ENCODE measurements at places on chromosomes 12 and 14.
A peak's percentile ranks its signal among the peaks of the same experiment; 100 is the strongest.

GRCh38 chr12:13799574-13799973, 181.8 kb downstream of the GRIN2B start:
- H3K36me3 ChIP-seq: no peaks in the 10 kb centered on the region
- no peak overlapping the region for H3K27ac ChIP-seq
- DNase-seq: no peak
- H3K4me1 ChIP-seq: peaks cover 3% of the 10 kb centered on the region
- no peak overlapping the region for H3K4me3 ChIP-seq
- no peaks in the 10 kb centered on the region for H3K27me3 ChIP-seq

DNA sequence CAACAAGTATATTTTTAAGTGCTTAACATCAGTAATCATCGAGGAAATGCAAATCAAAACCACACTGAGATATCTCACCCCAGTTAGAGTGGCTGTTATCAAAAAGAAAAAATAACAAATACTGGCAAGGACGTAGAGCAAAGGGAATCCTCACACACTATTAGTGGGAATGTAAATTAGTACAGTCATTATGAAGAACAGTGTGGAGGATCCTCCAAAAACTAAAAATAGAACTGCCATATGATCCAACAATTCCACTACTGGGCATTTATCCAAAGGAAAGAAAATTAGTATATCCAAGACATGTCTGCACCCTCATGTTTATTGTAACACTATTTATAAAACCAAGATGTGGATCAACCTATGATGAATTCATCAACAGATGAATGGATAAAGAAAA, 149.0 kb upstream of the PWP1 start:
- no peaks in the 10 kb centered on the region for H3K27me3 ChIP-seq
- H3K36me3 ChIP-seq: no peaks in the 10 kb centered on the region
- no peak for DNase-seq

- no peak overlapping the region for H3K4me3 ChIP-seq
- no peaks in the 10 kb centered on the region for H3K36me3 ChIP-seq
- no peak overlapping the region for H3K27ac ChIP-seq
- no peak for DNase-seq
- H3K27me3 ChIP-seq: no peaks in the 10 kb centered on the region
Observed at GRCh38 chr14:54010981-54011380, 54.4 kb upstream of the BMP4 start.

- no peak for DNase-seq
- no peak overlapping the region for H3K27ac ChIP-seq
- no peaks in the 10 kb centered on the region for H3K36me3 ChIP-seq
- H3K4me1 ChIP-seq: peaks cover 5% of the 10 kb centered on the region
- no peaks in the 10 kb centered on the region for H3K27me3 ChIP-seq
Observed at GRCh38 chr12:4135919-4136605, 137.5 kb upstream of the CCND2 start.

DNA sequence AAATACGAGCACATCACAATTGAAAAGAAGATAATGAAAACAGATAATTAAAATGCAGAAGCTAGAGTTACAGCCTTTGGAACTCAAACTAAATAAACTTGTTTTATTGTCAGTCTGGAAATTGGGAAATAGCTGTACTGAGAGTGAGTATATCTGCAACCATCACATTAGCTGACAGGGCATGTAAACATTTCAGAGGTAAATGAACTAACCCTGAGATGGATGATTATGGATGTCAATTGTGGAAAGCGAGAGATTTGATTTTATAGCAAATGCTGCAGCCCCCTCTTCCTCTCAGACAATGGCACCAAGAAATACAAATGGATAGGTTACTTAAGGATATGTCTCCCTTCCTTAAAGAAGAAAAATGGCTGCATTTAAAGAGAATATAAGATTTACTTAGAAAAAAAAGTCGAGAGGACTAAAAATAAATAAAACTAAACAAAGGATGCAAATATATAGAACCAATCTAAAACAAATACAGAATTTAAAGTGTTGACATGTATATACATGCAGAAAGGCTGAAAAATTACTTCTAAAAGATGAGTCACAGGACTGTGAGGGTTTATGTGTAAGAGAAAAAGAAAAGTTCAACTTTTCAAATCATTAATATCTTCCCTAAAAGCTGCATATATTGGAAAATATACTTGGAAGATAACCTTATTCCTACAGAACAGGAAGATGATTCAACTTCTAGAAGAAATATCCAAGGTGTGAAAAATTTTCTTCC, 120.3 kb upstream of the FLRT2 start:
- no peaks in the 10 kb centered on the region for H3K4me1 ChIP-seq
- H3K36me3 ChIP-seq: no peaks in the 10 kb centered on the region
- H3K27me3 ChIP-seq: 0 out of 2 replicates have a peak, but pooled peaks cover under 1% of the 10 kb centered on the region
- no peak overlapping the region for H3K4me3 ChIP-seq
- DNase-seq: no peak
- H3K27ac ChIP-seq: no peak overlapping the region

DNA sequence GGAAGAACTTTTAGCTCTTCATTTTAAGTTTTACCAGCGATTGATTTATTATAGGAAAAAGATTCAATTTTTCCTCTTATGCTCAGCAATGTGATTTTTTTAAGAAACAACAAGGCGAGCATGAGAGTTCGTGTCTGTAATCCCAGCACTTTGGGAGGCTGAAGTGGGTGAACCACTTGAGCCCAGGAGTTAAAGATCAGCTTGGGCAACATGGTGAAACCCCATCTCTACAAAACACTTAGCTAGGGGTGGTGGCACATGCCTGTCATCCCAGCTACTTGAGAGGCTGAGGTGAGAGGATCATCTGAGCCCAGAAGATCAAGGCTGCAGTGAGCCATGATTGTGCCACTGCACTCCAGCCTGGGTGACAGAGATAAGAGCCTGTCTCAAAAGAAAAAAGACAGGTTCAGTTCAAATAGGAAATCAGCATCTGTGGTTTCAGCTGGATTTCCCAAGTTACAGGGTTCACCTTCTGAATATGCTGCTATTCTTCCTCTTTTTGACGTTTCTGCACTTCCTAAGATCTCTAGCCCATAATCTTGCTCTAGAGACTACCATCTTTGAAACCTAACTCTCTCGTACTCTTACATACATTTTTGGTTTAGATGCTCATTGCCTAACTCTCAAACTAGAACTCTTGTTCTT, 274.7 kb downstream of the SEC23A start:
- no peaks in the 10 kb centered on the region for H3K27me3 ChIP-seq
- H3K4me3 ChIP-seq: no peak overlapping the region
- H3K27ac ChIP-seq: no peak overlapping the region

GRCh38 chr14:75418850-75419768, 8.7 kb upstream of the JDP2 start:
- H3K27me3 ChIP-seq: no peaks in the 10 kb centered on the region
- no peaks in the 10 kb centered on the region for H3K4me1 ChIP-seq
- peak; percentile 90 for DNase-seq
- H3K4me3 ChIP-seq: no peak overlapping the region
- no peaks in the 10 kb centered on the region for H3K36me3 ChIP-seq

DNA sequence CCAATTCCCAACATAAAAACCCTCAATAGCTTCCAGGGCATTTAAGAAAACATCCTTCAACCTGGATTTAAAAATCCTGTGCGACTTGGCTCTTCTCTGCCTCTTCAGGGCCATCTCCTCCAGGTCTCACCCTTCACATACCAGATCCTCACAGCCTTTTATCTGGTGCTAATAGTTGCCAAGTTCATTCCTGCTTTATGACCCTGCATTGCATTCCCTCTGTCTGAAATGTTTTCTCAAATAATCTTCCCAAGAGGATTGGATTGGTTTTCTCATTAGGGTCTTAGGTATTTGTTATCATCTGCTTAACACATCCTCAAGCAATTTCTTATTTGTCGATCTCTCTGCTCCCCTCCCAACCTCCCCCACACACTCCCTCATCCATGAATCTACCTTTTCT, 832.0 kb downstream of the GALC start:
- H3K27ac ChIP-seq: no peak overlapping the region
- 0 out of 2 replicates have a peak, but pooled peaks cover under 1% of the 10 kb centered on the region for H3K4me1 ChIP-seq
- H3K36me3 ChIP-seq: no peaks in the 10 kb centered on the region

DNA sequence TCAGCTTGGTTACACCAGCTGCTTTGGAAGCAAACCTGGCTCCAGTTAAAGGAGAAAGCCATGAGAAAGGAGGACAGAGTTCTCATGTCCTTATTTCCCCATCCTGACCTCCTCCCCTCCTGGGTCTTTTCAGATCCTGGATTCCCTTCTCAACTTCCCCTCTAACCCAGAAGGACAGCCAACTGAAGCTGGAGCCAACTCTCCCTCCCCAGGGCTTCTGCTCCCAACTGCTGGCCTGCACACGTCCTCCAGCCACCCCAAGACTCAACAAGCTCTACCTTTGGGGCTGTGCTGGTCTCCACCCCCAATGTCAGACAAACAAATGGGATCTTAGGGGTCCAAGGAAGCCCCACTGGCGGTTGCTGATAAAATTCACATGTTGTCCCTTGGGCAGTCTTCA, 651.1 kb upstream of the TBX3 start:
- no peak overlapping the region for H3K27ac ChIP-seq
- DNase-seq: no peak
- no peaks in the 10 kb centered on the region for H3K36me3 ChIP-seq
- H3K27me3 ChIP-seq: no peaks in the 10 kb centered on the region
- H3K4me3 ChIP-seq: no peak overlapping the region
- H3K4me1 ChIP-seq: peaks cover 4% of the 10 kb centered on the region

DNA sequence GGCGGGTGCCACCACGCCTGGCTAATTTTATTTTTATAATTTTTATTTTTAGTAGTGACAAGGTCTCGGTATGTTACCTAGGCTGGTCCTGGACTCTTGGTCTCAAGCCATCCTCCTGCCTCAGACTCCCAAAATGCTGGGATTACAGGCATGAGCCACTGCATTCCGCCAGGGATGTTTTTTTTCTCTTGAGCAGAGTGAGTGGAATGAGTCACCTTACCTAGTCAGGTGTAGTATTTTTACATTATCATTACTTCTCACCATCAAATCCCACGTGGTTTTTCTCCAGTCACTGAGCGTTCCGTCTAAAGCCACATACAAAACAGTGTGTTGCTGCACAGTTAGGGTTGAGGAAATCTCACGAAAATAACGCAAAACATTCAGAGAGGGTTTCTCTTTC, 870 bp upstream of the TBPL2 start:
- DNase-seq: no peak
- no peaks in the 10 kb centered on the region for H3K4me1 ChIP-seq
- H3K27me3 ChIP-seq: no peaks in the 10 kb centered on the region

GRCh38 chr14:94888121-94888520, 118.2 kb upstream of the GSC start:
- H3K4me1 ChIP-seq: no peaks in the 10 kb centered on the region
- no peaks in the 10 kb centered on the region for H3K27me3 ChIP-seq
- no peak for DNase-seq
- H3K27ac ChIP-seq: no peak overlapping the region
- H3K36me3 ChIP-seq: no peaks in the 10 kb centered on the region

DNA sequence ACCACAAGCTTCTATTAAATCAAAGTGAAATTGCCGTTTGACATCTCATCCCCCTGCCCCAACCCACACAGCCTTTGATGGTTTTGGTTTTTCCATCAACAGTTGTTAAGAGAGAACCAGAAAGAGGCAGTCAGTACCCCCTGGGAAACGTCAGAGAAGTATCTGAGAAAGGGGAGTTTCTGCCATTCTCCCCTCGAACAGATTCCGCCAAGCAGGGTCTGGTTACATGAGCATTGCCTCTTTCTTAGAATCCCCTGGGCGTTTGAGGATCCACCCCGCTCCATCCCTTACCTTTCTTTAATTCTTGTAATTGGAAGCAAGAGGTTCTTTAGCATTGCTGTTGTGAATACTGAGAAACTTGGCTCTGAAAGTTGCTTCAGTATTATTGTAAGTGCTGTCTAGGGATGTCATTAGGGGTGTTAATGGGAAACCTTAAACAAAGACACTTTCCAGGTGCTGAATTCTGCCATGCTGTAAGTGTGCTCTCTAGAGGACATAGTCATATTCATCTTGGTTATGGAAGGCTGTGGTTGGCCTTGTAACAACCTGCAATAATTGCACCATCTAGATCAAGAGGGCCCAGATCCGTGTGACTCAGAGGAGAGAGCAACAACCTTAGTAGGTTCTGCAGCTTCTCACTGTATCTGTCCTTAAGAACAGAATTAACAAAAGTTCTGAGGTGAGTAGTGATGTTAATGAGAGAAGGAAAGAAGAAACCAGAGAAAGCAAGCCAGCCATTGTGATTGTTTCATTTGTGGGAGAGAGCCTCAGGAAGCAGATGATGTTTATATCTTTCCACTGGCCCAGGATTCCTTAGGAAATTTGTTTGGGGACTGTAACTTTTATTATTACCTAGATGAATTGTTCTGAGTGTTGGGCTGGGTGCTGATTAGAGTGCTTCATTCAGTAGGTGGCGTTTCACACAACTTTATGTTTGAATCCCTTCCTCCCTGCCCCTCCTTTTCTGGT, 9.0 kb downstream of the TMBIM6 start:
- peaks cover 13% of the 10 kb centered on the region for H3K36me3 ChIP-seq
- no peaks in the 10 kb centered on the region for H3K4me1 ChIP-seq
- no peak overlapping the region for H3K27ac ChIP-seq
- H3K27me3 ChIP-seq: no peaks in the 10 kb centered on the region
- DNase-seq: no peak
- H3K4me3 ChIP-seq: no peak overlapping the region

- no peaks in the 10 kb centered on the region for H3K27me3 ChIP-seq
- no peak overlapping the region for H3K27ac ChIP-seq
- no peaks in the 10 kb centered on the region for H3K36me3 ChIP-seq
- no peaks in the 10 kb centered on the region for H3K4me1 ChIP-seq
- H3K4me3 ChIP-seq: no peak overlapping the region
Observed at GRCh38 chr12:82225871-82226270, 132.3 kb downstream of the CCDC59 start.

DNA sequence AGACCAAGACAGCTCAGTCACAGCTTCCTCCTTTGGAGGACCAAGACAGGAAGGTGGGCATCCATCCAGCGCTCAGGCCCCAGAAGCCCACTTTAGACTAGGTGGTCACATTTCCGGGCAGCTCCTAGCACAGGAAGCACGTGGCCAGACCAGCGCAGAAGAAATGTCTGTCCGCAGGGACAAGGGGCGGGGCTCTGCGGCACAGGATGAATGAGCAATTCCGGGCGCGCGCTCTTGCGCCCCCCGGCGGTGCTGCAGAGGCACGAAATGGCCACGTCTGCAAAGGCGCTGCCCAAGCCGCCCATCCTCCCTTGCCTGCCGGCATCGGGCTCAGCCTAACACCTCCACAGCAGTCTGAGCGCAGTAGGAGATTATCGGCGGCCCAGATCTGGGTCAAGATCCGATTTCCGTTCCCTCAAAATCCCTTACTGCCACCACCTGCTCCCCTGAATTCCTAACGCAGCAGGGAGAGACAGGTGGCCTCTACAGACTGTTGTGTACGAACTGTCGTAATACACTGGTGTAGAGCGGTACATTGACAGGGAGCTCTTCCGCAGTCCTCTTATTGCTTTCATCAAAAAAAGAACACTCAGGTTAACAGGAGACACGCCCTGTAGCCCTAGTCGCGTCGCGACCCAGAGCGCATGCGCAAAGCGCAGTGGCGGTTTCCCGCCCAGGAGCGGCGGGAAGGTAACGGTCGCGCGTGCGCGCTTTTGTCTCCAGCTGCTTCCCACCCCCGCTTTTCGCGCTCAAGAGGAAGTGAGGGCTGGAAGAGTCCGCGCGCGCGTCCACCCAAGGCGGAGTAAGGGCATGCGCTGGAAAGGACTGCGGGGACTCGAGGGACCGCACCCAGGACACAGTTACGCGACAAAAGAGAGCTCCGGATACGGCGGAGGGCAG, 794 bp downstream of the TUBA1B start:
- H3K36me3 ChIP-seq: peaks cover 14% of the 10 kb centered on the region
- H3K27me3 ChIP-seq: no peaks in the 10 kb centered on the region
- DNase-seq: peak; percentile 77
- no peak overlapping the region for H3K27ac ChIP-seq
- H3K4me3 ChIP-seq: peak overlapping the region; percentile 85
- H3K4me1 ChIP-seq: peaks cover 1% of the 10 kb centered on the region

All from iPS DF 6.9 (cell line).